ENCODE measurements at places on chromosomes 1 and 21. TPM values are rescaled to one million over a fixed set of nuclear protein-coding genes. Genes with fewer than 3 reads are reported as not detected.

Gene RNF186
- total RNA-seq: not detected

Gene SNX7
- 17.4 TPM for total RNA-seq

Gene ICOSLG
- total RNA-seq: 2.6 TPM

Gene RGS18
- total RNA-seq: 0.78 TPM

Gene S100A7A
- not detected for total RNA-seq

Gene CENPL
- total RNA-seq: 8.1 TPM

Gene PTTG1IP
- 328 TPM for total RNA-seq

Gene OR14K1
- not detected for total RNA-seq

Gene FAM72C
- not detected for total RNA-seq

- H3K36me3 ChIP-seq: no peaks in the 10 kb centered on the region
- H3K27ac ChIP-seq: no peak overlapping the region
- H3K4me3 ChIP-seq: no peak overlapping the region
- no peak for DNase-seq
These were observed 22.6 kb downstream of the PHACTR4 start for GRCh38 chr1:28392027-28392652.

GRCh38 chr1:153985941-153986761 lies at the start of gene RAB13:
RAB13 (minus strand) TSS chr1:153986339; CDS start chr1:153986236, 103 bp downstream.
- H3K4me1 ChIP-seq: peaks cover 2% of the 10 kb centered on the region
- peak within 1 kb of the TSS; percentile 44 for H3K4me3 ChIP-seq
- H3K36me3 ChIP-seq: peaks cover 29% of the 10 kb centered on the region
- H3K27me3 ChIP-seq: no peaks in the 10 kb centered on the region

DNA sequence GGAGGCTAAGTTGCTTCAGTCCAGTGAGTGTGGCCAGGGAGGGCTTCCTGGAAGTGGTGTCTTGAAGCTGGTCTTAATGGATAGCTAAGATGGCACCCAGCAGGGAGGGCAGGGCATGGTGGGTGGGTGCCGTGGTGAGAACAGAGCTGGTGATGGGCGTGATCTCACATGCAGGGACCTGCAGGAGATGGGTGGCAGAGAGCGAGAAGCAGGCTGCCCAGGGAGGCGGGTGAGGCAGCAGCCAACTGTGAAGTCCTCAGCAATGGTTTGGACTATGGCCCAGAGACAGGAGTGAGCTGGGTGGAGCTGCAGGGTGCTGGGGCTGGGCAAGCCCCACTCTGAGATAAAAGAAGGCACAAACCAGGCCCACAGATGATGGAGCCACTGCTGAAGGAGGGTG lies 50.7 kb downstream of the UMODL1 start:
- DNase-seq: no peak
- no peaks in the 10 kb centered on the region for H3K4me1 ChIP-seq
- H3K27ac ChIP-seq: no peak overlapping the region
- H3K36me3 ChIP-seq: no peaks in the 10 kb centered on the region

DNA sequence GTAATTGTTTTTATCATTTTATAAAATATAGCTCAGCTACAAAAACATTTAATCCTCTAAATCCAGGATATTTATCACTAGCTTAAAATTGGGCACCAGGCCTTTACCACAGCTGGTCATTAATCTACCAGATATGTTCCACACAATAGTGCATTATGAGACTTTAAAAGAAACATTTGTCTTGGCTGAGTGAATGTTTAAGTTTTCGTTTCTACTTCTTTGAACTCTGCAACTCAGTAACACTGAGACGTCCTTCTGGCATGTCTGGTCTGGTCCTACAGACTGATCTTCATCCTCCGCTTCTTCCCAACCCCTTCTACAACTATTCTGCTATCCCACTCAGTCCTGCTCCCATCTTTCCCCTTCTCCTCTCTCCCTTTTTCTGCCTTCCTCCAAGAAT lies 296.2 kb downstream of the NEGR1 start:
- peaks cover 3% of the 10 kb centered on the region for H3K4me1 ChIP-seq
- no peak overlapping the region for H3K27ac ChIP-seq
- H3K4me3 ChIP-seq: no peak overlapping the region
- H3K36me3 ChIP-seq: no peaks in the 10 kb centered on the region
- H3K27me3 ChIP-seq: no peaks in the 10 kb centered on the region

DNA sequence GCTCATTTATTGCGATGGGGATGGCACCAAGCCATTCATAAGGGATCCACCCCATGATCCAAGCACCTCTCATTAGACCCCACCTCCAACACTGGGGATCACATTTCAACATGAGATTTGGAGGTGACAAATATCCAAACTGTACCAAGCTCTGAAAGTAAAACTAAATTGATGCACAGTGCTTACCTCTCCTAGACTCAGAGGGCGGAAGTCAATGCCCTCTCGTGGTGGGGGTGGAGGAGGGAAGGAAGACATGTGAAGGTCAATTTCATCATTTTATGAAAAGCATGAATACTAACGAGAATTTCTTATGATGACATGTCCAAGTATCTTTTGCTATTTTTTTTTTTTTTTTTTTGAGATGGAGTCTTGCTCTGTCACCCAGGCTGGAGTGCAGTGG lies 120.0 kb downstream of the PGBD5 start:
- no peak for DNase-seq
- no peaks in the 10 kb centered on the region for H3K27me3 ChIP-seq
- H3K4me3 ChIP-seq: no peak overlapping the region
- no peaks in the 10 kb centered on the region for H3K4me1 ChIP-seq
- no peaks in the 10 kb centered on the region for H3K36me3 ChIP-seq
- no peak overlapping the region for H3K27ac ChIP-seq

DNA sequence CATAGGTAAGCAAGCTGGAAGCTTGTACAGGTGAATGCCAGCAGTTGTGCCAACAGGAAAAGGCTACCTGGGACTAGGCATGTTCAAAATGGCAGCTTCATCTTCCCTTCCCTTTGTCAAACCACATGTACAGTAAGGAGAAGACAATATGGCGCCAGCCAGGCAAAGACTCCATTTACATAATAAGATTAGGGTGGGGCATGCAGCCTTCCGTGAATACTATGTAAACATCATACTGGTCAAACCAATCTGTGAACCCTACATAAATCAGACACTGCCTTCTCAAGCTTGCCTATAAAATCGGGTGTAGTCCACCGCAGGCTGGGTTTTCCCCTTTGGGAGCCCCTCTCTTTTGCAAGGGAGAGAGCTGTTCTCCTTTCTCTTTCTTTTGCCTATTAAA lies 24.6 kb downstream of the ATF3 start:
- H3K36me3 ChIP-seq: no peaks in the 10 kb centered on the region
- H3K27me3 ChIP-seq: no peaks in the 10 kb centered on the region
- H3K4me3 ChIP-seq: no peak overlapping the region
- peaks cover 43% of the 10 kb centered on the region for H3K4me1 ChIP-seq

- no peaks in the 10 kb centered on the region for H3K4me1 ChIP-seq
- peaks cover 3% of the 10 kb centered on the region for H3K36me3 ChIP-seq
- H3K4me3 ChIP-seq: no peak overlapping the region
- H3K27me3 ChIP-seq: no peaks in the 10 kb centered on the region
These were observed 28.6 kb upstream of the POU3F1 start for GRCh38 chr1:38075191-38075590.

- H3K4me3 ChIP-seq: no peak overlapping the region
- DNase-seq: peak; percentile 41
- H3K36me3 ChIP-seq: no peaks in the 10 kb centered on the region
- no peak overlapping the region for H3K27ac ChIP-seq
- H3K4me1 ChIP-seq: no peaks in the 10 kb centered on the region
These were observed 23.5 kb downstream of the F11R start for GRCh38 chr1:160997323-160998038.

DNA sequence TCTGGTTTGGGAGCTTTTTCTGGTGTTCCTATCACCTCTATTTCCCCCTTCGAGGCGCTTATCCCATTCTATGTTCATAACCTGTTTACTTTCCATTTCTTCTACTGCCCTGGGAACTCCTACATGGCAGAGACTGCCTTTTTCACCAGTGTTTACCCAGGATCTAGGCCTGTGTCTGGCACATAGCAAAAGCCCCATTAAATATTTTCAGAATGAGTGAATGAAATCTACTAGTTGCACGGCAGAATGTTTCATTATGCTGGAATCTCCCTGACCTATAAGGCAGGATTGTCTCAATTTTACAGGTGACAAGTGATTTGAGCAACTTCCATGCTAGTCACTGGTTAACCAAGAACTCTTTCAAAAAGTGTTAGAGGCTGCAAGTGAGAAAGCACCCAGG lies 70.1 kb downstream of the PGM1 start:
- no peak for DNase-seq
- H3K4me3 ChIP-seq: no peak overlapping the region
- H3K27ac ChIP-seq: no peak overlapping the region
- H3K27me3 ChIP-seq: no peaks in the 10 kb centered on the region

DNA sequence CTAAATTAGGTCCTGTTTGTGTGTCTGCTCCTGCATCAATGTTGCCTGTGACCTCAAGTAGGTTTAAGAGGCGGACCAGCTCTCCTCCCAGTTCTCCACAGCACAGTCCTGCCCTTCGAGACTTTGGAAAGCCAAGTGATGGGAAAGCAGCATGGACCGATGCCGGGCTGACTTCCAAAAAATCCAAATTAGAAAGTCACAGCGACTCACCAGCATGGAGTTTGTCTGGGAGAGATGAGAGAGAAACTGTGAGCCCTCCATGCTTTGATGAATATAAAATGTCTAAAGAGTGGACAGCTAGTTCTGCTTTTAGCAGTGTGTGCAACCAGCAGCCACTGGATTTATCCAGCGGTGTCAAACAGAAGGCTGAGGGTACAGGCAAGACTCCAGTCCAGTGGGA lies 79.9 kb downstream of the PRDM2 start:
- H3K27me3 ChIP-seq: no peaks in the 10 kb centered on the region
- H3K4me1 ChIP-seq: peaks cover 6% of the 10 kb centered on the region
- H3K4me3 ChIP-seq: no peak overlapping the region

GRCh38 chr1:114214016-114214415 lies 60.3 kb upstream of the SYT6 start:
- no peaks in the 10 kb centered on the region for H3K27me3 ChIP-seq
- no peak for DNase-seq
- no peaks in the 10 kb centered on the region for H3K36me3 ChIP-seq
- no peak overlapping the region for H3K27ac ChIP-seq

DNA sequence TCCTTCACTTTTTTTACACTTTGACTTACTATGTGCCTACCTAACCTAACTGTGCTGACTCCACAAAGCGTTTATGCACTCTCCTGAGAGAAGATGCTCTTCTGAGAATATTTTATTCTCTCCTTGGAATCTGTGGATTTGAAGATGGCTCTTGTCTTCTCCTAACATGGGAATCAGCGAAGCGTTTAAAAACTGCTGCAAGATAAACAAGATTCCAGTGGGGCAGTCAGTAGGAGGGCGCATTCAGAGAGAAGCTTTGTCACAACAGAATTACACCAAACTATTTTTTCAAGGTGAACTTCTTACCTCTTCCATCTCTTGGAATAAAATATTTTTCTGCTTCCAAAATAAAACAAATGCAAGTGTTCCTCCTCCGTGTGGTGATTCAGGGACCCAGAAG lies 113.1 kb downstream of the FOXD2 start:
- no peak overlapping the region for H3K27ac ChIP-seq
- no peak overlapping the region for H3K4me3 ChIP-seq
- no peaks in the 10 kb centered on the region for H3K27me3 ChIP-seq
- peaks cover 5% of the 10 kb centered on the region for H3K4me1 ChIP-seq
- H3K36me3 ChIP-seq: no peaks in the 10 kb centered on the region
- DNase-seq: no peak

DNA sequence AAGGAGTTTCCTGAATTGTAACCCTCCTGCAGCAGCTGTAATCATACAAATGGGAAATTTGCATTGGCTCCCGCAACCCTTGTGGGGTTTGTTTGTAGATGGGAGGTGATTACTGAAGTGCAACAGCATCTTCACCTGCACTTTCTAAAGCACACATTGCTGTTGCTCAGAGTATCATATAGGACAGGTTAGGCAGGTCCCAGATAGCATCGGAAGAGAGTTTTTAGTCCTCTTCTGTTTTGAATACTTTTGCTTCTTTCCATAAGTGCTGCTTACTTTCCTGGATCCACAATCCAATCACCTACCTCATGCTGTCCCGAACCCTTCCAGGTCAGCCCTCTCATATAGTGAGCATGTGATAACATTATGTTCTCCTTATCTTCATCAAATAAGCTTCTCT lies 300.4 kb downstream of the PTPRC start:
- no peak for DNase-seq
- no peak overlapping the region for H3K27ac ChIP-seq
- H3K36me3 ChIP-seq: no peaks in the 10 kb centered on the region
- H3K4me1 ChIP-seq: no peaks in the 10 kb centered on the region

DNA sequence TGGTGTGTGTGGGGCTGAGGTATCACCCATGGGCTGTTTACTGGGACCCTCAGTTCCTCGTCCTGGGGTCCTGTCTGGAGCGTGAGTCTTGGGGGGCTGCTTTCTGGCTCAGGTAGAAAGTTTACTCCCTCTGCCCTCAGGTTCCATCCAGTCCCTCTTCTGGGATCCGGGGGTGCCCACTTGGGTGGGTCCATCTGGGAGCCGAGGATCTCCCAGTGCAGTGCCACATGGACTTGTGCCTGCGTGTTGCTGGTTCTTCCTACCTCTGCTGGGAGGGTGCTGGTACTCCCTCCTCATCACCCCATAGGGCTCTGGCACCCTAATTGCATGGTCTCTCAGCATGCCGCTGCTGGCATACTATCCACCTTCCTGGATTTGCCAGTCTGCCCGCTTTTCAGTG lies 14.0 kb downstream of the SNAP47 start:
- no peaks in the 10 kb centered on the region for H3K27me3 ChIP-seq
- no peak for DNase-seq
- no peaks in the 10 kb centered on the region for H3K4me1 ChIP-seq
- peaks cover 48% of the 10 kb centered on the region for H3K36me3 ChIP-seq
- no peak overlapping the region for H3K4me3 ChIP-seq

GRCh38 chr1:19283891-19284290 lies 4.7 kb downstream of the AKR7A3 start:
- H3K27me3 ChIP-seq: no peaks in the 10 kb centered on the region
- no peak overlapping the region for H3K27ac ChIP-seq
- H3K4me3 ChIP-seq: no peak overlapping the region
- peaks cover 56% of the 10 kb centered on the region for H3K36me3 ChIP-seq

GRCh38 chr1:117389284-117389683 lies 22.0 kb downstream of the MAN1A2 start:
- no peaks in the 10 kb centered on the region for H3K27me3 ChIP-seq
- peaks cover 25% of the 10 kb centered on the region for H3K4me1 ChIP-seq
- no peaks in the 10 kb centered on the region for H3K36me3 ChIP-seq
- no peak overlapping the region for H3K27ac ChIP-seq
- no peak for DNase-seq

- DNase-seq: peak; percentile 53
- peaks cover 61% of the 10 kb centered on the region for H3K4me1 ChIP-seq
- H3K4me3 ChIP-seq: no peak overlapping the region
- peak overlapping the region; percentile 78 for H3K27ac ChIP-seq
- no peaks in the 10 kb centered on the region for H3K27me3 ChIP-seq
These were observed 58.4 kb upstream of the EPS8L3 start for GRCh38 chr1:109821831-109822745.
